ENCODE measurements at places on chromosomes 5 and 9. TPM values are rescaled to one million over a fixed set of nuclear protein-coding genes. Genes with fewer than 3 reads are reported as not detected.

Gene PCDHGA1
- total RNA-seq = 0.92 TPM

Gene ZDHHC21
- 3.4 TPM for total RNA-seq

GRCh38 chr5:163916861-163917260, 411.4 kb downstream of the MAT2B start:
- DNase-seq = no peak

GRCh38 chr5:102853680-102854079, 98.6 kb downstream of the PAM start:
- no peak for DNase-seq

DNA sequence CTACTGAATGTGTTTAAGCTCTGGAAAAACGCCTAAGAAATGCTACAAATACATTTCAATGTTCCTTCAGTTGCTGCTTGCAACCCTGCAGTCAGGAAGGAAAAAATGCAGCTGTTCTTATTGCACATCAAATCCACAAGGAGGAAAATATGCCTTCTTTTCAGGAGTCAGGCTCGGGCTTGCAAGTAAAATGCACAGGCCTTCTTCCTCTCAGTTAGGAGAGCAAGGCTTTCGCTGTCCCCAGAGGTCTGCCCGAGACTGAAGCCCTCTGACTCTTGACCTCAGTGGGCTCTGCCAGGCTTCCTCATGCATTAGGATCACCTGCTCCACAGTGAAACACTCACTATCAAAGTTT, 899 bp upstream of the SHC3 start:
- DNase-seq = no peak

DNA sequence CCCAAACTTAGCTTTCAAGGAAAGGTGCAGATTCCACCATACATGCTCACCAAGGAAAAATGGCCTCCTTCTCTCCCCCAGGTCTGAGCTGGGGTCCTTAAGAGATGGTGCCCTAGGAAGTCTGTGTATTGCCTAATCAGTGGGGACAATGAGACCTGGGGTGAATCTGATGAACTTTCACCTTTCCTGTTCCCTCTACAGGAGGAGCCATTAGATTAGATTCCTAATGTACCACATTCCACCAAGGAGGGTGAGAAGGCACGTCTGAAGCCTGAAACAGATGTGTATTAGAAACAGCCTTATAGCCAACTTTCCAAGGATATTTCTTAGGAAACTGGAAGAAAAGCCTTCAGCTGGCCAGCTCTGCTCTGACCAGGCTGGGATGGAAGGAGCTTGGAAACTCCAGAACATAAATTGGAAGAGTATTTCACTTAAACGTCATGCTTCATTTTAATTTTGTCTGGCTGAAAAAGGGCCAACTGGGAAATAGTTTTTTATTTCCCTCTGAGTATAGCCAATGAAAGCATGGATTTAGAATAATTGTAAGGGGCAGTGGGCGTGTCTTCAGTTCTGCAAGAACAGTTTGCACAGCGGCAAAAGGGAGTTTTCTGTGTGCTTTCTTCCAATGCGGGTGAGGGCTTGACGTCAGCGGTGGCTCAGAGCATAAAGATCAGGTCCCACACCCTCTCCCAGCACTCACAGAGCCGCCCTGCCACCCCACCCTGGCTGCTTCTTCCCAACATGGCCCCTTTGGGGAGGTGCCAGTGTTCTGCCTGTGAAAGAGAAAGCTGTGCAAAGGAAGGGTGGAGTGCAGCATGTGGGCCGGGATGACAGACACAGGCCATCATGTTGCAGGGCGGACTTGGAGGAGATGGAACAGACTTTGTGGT, 210.9 kb downstream of the ESM1 start:
- no peak for DNase-seq

GRCh38 chr5:67058998-67059743, 137.4 kb downstream of the CD180 start:
- DNase-seq = no peak

- no peak for DNase-seq
These were observed 254.3 kb upstream of the PDE4D start for GRCh38 chr5:60147791-60148190.

GRCh38 chr5:146238973-146239372, 35.6 kb downstream of the RBM27 start:
- no peak for DNase-seq

DNA sequence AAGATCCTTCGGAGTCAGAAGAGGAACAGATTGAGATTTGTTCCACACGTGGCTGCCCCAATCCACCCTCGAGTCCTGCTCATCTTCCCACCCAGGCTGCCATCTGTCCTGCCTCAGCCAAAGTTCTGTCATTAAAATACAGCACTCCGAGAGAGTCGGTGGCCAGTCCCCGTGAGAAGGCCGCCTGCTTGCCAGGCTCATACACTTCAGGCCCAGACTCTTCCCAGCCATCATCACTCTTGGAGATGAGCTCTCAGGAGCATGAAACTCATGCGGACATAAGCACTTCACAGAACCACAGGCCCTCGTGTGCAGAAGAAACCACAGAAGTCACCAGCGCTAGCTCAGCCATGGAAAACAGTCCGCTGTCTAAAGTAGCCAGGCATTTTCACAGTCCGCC, 85.9 kb downstream of the GOLPH3 start:
- no peak for DNase-seq

DNA sequence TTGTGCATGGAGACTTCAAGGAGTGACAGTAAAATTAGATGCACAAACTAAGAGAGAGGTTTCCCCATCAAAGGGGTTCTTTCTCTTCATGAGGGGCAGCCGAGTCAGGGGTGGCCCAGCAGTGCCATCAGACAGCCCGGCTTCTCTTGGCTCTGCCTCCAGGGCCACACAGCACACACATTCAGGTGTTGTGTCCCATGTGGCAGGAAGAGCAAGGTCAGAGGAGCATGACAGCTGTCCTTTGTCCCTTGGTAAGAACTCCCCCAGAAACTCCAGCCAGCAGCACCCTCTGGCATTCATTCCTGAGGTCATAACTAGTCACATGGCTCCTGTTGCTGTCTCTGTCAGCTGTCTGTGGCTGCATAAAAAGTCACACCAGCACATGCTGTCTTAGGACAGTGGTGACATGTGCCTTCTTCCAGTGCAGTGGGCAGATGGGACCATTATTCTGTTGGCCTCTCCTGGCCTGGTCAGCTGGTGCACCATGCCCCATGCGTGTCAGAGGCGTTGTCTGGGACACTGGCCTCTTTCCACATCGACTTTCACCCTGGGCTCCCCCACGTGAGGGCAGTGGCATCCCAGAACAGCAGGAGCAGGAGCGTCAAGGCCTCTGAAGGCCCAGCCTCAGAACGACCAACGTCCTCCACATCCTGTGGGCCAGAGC, 78.4 kb upstream of the OTULINL start:
- DNase-seq = no peak

DNA sequence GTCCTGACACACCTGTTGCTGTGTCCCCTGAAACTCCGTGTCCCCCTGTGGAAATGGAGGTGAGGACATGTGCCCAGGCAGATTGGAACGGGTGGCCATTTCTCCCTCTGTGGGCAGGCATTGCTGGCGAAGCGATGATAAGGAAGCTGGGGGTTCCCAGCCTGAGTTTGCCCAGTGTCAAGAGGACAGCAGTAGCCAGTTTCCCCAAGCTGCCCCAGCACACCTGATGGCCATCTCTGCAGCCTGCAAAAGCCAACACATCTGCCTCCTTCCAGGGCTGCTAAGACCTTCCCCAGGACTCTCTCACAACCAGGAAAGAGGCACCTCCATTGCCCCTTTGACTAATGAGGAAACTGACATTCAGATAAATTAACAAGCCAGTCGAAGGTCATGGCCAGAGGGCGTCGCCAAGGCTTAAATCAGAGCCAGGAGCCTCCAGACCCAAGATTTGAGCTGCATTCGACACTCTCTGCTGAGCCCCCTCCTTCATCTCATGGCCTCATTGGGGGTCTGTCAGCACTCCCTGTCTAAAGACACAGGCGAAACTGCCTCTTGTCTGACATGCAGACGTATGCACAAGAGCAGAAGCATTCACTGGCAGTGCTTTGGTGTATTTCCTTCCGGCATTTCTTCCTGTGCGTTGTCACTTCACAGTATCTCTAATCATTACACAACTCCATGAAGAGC, 10.4 kb upstream of the WNK2 start:
- DNase-seq = no peak

DNA sequence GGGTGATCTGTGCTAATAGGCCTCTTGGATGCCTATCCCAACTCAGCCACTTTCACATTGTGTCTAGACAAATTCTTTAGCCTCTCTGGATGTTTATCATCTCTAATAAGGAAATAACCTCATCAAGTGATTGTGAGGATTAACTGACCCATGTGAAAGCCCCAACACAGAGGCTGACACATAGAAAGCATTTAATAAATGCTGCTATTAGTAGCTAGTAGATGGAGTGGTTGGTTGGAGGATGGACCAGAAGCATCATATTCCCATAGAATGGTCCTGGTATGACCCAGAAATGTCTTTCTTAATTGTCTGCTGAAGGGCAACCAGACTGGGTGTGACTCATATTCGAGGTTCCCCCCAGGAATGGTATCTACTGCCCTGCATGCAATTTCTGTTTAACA, 124.4 kb downstream of the PIK3R1 start:
- no peak for DNase-seq
